Erythroblast (primary cell): ENCODE measurements at places on chromosomes 2 and 18.
A peak's percentile ranks its signal among the peaks of the same experiment; 100 is the strongest.

- DNase-seq = no peak
Observed at GRCh38 chr2:241908686-241909420, 39.3 kb downstream of the RTP5 start.

DNA sequence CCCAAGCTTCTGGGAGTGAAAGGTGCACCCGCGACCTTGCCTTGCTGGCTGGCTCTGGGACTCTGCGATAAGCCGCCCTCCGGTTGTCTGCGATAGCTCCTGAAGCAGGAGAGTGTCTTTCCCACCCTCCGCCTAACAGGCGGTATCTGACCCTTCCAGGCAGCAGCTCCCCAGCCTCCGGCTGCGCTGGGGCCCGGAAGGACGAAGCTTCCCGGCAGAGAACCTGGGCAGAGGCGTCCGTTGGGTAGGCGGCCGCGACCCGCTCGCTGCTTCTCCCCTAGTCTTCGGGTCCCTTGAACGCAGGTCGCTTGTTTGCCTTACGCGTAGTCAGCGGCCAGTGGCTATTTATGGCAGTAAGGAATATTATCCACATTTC, 446 bp upstream of the RHBDD1 start:
- peak; percentile 99 for DNase-seq

DNA sequence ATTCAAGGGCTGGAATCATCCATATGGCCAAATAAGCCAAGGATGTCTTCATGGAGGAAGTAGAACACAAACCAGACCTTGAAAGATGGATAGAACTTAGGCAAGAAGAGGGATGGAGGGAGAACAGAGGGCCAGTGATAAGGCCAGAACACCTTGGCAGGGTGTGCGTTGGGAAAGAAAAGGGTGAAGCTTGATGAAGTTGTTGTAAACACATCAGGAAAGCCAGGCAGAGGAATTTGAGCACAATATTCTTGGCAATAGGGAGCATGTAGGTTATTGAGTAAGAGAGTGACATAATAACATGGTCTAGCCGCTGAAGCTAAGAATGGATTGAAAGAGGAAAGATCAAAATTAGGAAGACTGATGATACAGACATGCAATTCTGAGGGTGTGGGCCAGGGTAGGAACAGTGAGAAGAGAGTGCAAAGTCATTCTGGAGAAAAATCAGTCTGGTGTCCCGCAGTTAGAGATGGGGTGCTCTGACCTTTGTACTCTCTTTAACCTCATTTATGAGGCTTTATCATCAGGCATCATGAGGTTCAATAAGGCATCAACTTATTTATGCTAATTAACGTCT, 41.0 kb downstream of the SLC14A2 start:
- DNase-seq = peak; percentile 60

GRCh38 chr18:75029481-75029880, 179.5 kb downstream of the PTGR3 start:
- no peak for DNase-seq

DNA sequence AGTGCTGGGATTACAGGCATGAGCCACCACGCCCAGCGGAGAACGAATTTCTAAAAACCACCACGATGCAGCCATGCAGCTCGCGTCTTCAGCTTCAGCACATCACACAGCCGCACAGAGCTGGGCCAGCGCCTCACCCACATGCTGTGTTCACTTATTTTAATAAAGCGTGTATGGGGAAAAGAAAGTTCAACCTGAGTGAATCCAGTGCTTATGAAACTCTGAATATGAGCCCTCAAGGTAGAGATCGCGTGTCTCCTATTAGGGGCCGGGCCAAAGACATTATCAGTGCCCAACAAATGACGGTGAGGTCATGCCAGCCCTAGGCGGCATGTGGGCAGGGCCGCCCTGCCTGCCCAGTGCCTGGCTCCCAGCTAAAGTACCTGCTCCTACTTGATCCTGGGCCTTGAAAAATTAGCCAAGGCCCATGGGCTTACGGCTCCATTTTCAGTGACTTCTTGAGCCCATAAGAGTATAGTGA, 44.3 kb downstream of the SPRED2 start:
- DNase-seq = no peak

GRCh38 chr2:224525774-224526173, 59.4 kb downstream of the CUL3 start:
- DNase-seq = no peak
